ENCODE measurements at places on chromosomes 4 and X.

- peak; percentile 12 for DNase-seq
Measured at GRCh38 chr4:1290165-1290977, 680 bp downstream of the MAEA start.

DNA sequence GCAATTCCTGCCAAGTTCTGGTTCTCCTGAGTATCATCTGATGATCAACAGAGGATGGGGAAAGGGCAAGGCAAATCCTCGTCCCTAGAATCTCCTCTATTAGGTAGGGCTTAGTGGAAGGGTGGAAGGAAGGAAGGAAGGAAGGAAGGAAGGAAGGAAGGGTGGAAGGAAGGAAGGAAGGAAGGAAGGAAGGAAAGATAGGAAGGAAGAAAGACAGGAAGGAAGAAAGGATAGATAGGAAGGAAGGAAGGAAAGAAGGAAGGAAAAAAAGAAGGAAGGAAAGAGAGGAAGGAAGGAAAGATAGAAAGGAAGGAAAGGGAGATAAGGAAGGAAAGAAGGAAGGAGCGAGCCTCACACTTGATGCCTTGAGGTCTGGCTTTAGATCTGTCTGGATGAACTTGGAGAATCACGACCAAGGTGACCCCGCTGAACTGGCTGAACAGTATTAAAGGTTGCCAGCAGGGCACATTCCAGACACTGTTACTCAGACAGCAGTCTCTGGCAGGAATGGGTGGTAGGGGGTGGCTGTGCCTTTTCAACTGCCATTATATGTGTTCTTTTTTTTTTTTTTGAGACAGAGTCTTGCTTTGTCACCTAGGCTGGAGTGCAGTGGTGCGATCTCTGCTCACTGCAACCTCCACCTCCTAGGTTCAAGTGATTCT is 57.1 kb downstream of the MAP7D2 start:
- DNase-seq = no peak

DNA sequence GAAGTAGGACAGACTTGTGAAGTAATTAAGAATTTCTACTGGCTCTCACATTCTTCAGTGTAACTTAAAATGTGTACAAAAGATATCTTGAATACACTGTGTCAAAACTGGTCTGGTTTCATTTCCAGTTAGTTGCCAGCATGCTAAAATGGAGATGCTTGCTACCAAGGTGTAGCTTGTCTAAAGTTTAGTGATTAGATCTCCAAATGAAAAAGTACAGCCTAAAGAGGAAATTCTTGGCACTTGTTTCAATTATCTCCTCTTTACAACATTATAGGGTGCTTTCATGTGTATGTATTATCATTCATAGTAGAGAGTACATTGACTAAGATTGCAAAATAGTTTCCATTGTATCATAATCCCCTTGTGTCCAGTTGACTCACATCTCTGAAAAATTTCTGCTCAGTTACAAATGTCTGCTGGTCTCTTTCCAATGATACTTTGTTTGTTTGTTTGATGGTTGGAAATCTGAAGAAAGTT is 97.3 kb upstream of the SPRY1 start:
- DNase-seq = peak; percentile 53

DNA sequence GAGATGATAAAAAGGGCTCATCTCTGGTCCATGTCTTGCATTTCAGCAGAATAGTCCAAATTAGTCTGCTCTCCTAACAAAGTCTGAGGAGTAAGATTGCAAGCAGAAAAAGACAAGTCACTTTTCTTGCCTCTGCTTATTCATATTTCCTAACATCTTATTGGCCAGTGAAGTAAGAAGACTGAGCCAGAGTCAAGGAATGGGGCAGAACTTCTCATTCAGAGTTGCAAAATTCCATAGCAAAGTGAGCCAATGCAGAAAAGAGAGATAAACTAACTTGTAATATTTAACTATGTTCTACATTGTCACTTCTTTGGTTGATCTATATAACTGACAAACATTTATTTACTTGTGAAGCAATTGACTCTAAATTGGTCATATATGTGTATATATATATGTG is 2304.0 kb downstream of the ARAP2 start:
- no peak for DNase-seq

DNA sequence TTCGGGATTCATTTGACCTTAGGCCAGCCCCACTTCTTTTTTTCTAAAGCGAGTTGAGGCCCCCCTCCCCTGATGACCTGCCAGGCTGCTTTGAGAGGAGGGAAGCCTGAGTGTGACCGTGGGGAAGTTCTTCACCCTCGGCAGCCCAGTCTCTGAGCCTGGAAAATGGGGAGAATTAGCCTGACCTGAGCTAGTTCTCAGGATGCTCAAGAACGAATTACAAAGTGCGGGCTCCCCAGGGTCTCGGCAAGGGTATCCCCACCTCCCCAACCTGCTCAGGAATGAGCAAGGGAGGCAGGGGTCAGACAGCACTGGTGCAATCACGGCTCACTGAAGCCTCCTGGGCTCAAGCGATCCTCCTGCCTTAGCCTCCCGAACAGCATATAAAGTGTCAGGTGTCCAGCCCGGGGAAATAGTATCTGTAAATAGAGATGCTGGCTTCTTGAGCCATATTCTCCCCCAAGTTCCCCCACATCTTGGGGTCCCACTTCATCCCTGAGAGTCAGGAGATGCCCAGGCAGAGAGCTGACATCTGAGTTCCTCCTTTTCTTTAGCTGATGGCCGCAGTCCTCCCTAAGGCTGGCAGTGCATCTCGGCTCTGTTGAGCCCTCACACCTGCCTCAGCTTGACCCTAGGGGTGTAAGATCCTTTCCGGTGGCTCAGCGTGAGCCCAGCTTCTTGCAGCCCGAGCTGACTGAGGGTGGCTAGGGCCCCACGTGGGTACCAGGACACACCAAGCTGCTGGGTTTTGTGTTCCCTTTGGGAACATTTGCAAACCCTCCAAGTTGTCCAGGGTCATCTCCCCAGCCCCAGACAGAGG is 1.6 kb downstream of the DUSP9 start:
- no peak for DNase-seq

DNA sequence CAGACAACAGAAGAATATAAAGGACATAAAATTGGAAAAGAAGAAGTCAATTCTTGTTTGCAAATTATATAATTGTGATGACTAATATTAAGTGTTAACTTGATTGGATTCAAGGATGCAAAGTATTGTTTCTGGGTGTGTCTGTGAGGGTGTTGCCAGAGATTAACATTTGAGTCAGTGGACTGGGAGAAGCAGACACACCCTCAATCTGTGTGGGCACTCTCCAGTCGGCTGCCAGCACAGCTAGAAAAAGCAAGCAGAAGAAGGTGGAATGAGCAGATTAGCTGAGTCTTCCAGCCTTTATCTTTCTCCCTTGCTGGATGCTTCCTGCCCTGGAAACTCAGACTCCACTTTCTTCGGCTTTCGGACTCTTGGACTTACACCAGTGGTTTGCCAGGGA is 51.7 kb downstream of the UBE2NL start:
- DNase-seq = no peak

DNA sequence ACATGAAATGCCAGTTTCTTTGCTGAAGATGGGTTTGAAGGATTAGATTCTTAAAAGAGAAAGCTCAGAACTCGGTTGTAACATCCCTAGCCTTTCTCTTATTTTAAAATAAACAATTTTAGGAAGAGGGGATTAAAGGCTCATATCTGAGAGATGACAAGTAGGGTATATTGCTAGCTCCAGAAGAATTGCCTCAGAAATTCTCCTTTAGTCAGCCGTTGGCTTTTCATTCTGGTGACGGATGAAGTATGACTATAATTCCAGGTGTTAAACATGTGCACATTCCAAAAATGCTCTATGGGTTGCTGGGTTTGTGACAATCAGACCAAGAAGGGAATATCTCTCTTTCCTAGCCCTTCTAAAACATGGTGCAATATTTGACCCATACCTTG is 17.8 kb downstream of the DKK2 start:
- DNase-seq = peak; percentile 9

GRCh38 chrX:133435544-133436124 is 20.3 kb upstream of the GPC4 start:
- no peak for DNase-seq

- DNase-seq = no peak
Measured at GRCh38 chrX:45843518-45843917, 642.8 kb upstream of the DIPK2B start.

GRCh38 chr4:92234393-92235176 is 69.2 kb upstream of the GRID2 start:
- DNase-seq = peak; percentile 5

GRCh38 chrX:129433945-129434344 is 89.3 kb downstream of the SMARCA1 start:
- no peak for DNase-seq

GRCh38 chr4:52059372-52059771 is 8.3 kb downstream of the SPATA18 start:
- DNase-seq = peak; percentile 26
